ENCODE measurements at places on chromosomes 1 and 21. TPM values are rescaled to one million over a fixed set of nuclear protein-coding genes. Genes with fewer than 3 reads are reported as not detected.

DNA sequence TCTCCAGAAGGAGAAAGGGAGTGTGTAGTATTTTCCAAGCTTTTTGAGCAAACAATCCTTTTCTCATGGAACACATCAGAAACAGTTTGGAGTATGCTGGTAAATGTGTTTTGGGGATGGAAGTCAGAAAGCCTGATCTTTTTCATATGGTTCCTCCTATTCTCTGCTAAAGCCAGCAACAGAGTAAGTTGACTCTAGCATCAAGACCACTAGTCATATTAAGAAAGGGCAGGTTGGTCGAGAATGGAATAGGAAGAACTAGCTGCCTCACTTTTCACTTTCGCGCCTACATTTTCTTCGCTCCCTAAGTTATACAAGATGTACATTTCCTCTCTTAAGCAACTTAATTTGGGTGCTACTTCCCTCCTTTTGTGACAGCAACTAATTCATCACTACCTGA, 24.0 kb downstream of the PPT1 start:
- H3K27ac ChIP-seq, result no peak overlapping the region
- DNase-seq, result no peak
- H3K4me1 ChIP-seq, result no peaks in the 10 kb centered on the region
- no peak overlapping the region for H3K4me3 ChIP-seq

DNA sequence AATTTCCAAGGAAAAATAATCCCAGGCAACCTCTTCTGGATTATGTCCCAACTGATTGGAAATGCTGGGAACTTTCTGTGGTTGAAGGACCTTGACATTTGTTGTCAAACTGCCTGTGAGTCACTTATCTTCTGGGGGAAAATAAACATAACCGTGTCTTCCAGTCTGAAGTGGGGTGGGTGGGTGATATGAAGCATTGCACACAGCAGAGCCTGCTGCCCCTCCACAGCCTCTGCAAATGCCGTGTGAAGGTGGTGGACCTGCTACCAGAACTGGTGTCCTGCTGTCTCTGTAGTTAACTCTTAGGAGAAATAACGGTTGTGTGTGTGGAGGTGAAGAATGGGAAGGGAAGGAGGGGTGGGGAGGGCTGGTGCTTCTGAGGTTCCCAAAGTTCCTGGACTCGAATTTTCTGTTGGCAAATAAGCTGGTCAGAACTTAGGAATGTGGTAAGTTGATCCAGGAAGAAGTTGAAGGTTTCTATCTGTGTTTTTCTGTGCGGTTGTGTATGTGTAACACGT, 23.2 kb downstream of the GALNT2 start:
- H3K4me1 ChIP-seq, result no peaks in the 10 kb centered on the region
- no peak overlapping the region for H3K27ac ChIP-seq
- peaks cover 10% of the 10 kb centered on the region for H3K36me3 ChIP-seq

CENPL gene
- polyA plus RNA-seq, result 7.0 TPM

DNA sequence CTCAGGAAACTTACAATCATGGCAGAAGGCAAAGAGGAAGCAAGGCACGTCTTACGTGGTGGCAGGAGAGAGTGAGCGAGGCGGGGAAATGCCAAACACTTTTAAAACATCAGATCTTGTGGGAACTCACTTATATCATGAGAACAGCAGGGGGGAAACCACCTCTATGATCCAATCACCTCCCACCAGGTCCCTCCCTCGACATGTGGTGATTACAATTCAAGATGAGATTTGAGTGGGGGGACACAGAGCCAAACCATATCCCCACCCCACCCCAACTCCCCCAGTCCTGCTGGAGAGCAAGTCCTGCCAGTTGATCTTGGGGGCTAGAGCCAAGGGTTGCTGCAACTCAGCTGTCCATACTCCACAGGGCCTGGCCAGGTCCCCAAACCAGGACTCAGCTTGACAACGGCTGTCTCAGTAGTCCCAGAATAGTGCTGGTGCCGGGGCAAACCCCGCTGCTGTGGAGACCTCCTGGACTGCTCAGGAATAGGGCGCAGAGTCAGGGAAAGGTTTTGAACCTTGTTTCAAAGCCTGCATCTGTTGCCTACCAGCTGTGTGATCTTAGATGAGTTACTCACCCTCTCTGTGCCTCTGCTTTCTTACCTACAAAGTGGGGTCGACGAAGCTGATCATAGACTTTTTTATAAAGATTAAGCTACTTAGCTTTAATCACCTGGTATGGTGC, 79.5 kb downstream of the STUM start:
- no peak overlapping the region for H3K4me3 ChIP-seq
- peaks cover 3% of the 10 kb centered on the region for H3K36me3 ChIP-seq
- H3K4me1 ChIP-seq, result no peaks in the 10 kb centered on the region
- DNase-seq, result no peak

DNA sequence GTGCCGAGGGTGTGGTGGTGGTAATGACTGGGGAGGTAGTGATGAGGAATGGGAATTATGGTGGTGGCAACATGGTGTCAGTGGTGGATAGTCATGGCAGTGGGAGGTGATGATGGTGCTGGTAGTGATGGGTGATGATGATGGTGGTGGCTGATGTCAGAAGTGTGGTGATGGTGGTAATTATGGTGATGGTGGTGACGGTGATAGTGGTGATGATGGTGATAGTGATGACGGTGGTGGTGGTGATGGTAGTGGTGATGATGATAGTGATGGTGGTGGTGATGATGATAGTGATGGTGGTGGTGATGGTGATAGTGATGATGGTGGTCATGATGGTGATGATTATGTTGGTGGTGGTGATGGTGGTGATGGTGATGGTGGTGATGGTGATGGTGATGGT, 162.8 kb downstream of the NPHP4 start:
- H3K4me3 ChIP-seq, result no peak overlapping the region
- no peaks in the 10 kb centered on the region for H3K27me3 ChIP-seq
- H3K4me1 ChIP-seq, result no peaks in the 10 kb centered on the region
- no peak overlapping the region for H3K27ac ChIP-seq
- DNase-seq, result no peak

DNA sequence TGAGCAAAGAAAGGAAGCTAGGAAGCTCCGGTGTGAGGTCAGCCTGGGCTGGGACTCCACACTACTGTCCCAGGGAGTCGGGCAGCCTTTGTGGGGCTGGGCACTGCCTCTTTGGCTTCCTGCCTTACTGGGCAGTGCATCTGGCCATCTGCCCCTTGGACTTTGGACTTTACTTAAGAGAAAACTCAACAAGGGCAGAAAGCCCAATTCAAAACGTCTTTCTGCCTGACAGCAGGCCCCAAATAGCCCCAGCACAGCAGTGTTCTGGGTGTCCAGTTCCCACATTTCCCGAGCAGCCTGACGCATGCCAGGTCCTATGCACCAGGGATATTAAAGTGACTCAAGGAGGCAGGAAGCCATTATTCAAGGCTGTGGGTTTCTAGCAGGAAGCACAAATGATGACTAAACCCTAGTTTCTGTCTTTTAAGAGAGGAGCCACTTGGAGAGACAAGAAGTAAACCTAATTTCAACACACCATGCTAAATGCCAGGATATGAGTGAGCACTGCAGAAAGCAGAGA, 37.9 kb upstream of the EDEM3 start:
- H3K4me1 ChIP-seq, result peaks cover 7% of the 10 kb centered on the region
- H3K36me3 ChIP-seq, result no peaks in the 10 kb centered on the region
- H3K4me3 ChIP-seq, result no peak overlapping the region
- no peaks in the 10 kb centered on the region for H3K27me3 ChIP-seq
